ENCODE measurements at places on chromosomes 13 and 19. TPM values are rescaled to one million over a fixed set of nuclear protein-coding genes. Genes with fewer than 3 reads are reported as not detected.

The C5AR1 gene
- total RNA-seq, result 2.5 TPM

The GPX4 gene
- total RNA-seq, result 516 TPM

The CD33 gene
- total RNA-seq, result 0.08 TPM

The LGALS7 gene
- total RNA-seq, result 0.23 TPM
